ENCODE measurements at places on chromosomes 2 and 18.

- no peak for DNase-seq
Measured at GRCh38 chr2:207405150-207405549, 124.6 kb upstream of the CREB1 start.

DNA sequence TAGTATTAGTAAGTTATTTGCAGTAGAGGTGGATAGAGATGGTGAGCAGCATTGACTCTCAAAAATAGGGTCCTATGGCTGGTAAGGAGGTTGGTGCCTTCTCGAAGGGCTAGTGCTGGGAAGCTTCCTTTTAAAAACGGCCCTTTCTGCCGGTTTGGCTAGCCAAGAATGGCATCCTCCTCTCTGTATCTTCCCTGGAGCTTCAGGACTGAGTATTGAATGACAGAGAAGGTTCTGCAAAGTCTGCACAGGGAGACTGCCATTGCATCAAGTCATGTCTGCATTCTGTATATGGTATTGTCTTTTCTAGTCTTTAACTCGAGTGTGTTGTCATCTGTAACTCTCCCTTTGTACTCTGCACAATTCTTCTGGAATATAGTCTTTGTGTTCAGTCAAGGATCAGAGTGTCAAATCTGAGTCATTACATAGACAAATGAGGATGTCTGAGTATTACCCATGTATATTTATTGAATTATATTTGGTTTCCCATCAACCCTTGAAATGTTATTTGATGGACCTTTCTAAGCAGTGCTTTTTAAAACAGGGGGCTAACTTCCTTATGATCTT is 1.1 kb downstream of the LDLRAD4 start:
- no peak for DNase-seq

DNA sequence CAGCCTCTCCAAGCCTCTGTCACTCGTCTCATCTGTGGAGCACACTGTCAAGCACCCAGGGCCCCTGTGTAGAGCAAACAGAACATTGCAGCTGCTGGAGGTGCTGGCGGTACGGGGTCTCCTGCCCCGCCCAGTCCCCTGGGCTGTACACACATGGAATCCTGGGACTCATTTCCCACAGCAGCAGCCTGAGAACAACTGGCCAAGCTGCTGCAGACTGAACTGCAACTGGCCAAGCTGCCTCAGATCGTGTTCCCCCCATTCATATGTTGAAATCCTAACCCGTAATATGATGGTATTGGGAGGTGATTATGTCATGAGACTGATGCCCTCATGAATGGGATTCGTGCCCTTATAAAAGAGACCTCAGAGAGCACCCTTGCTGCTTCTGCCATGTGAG is 130.5 kb downstream of the NCK2 start:
- no peak for DNase-seq

DNA sequence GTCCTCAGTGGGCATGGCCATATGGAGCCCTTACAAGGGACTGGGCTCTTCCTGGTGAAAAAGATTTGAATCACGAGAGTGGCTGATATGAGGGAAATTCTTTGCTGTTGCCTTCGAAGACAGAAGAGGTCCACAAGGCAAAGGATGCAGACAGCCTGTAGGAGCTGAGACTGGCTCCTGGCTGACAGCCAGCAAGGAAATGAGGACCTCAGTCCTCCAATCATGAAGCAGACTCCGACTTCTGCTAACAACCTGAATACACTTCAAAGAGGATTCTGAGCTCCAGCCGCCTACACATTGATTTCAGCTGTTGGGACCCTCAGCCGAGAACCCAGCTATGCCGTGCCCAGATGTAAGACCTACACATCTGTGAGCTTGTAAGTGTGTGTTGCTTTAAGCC is 3.0 kb upstream of the ST8SIA5 start:
- DNase-seq: no peak

DNA sequence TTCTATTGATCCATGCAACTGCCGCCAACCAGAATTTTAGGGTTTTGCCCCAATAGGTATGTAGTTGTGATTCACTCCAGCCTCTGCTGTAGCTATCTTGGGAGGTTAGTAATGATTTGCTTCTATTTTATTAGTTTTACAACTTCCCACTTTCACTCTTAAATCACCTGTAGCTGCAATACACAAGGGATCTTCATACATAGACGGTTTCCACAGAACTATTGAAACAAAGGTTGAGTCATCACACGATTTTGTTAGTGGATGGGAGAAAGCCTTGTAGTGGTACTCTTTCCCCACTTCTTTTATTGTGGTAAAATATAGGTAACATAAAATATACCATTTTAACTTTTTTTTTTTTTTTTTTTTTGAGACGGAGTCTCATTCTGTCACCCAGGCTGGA is 104.2 kb upstream of the SPRED2 start:
- no peak for DNase-seq
